Spleen (tissue), 13 donors: ENCODE measurements at places on chromosomes 7 and 10.

- no peak for DNase-seq
- H3K4me1 ChIP-seq: no peaks in the 10 kb centered on the region
- no peaks in the 10 kb centered on the region for H3K27me3 ChIP-seq
- no peak overlapping the region for H3K4me3 ChIP-seq
- no peak overlapping the region for H3K27ac ChIP-seq
Observed at GRCh38 chr7:27727058-27727457, 12.9 kb upstream of the TAX1BP1 start.

- DNase-seq: peak; percentile 20
- H3K4me3 ChIP-seq: no peak overlapping the region
- no peaks in the 10 kb centered on the region for H3K27me3 ChIP-seq
Observed at GRCh38 chr7:115952832-115953231, 77.7 kb downstream of the TFEC start.

GRCh38 chr7:69217516-69218350, 380.5 kb upstream of the AUTS2 start:
- no peak overlapping the region for H3K27ac ChIP-seq
- H3K4me1 ChIP-seq: no peaks in the 10 kb centered on the region
- H3K36me3 ChIP-seq: no peaks in the 10 kb centered on the region

GRCh38 chr7:25831831-25832411, 320.1 kb upstream of the NFE2L3 start:
- H3K36me3 ChIP-seq: no peaks in the 10 kb centered on the region
- no peak overlapping the region for H3K27ac ChIP-seq
- no peak for DNase-seq
- no peak overlapping the region for H3K4me3 ChIP-seq
- H3K4me1 ChIP-seq: peaks cover 3% of the 10 kb centered on the region
- no peaks in the 10 kb centered on the region for H3K27me3 ChIP-seq

DNA sequence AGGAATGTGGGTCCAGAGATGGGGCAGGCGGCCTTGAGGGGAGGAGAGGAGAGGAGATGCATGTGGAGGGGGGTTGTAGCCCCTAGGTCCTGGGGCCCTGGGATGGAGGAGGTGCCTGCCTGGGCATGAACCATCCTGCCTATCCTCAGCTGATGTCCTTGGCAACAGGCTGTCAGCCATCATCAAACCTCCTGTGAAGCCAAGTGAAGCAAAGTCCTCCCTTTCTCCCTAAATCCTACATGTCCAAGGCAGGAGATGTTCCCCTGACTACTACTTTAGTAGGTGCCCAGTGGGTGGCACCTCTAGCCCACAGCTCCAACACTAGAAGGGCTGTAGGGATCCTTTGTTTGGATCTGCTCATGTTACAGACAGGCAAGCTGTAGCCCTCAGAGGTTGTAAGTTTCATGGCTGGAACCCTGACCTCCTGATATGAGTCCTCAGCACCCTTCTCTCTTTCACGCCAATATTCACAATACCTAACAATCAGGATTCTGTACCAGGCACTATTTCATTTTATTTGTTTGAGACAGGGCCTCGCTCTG, 66.6 kb upstream of the SYPL1 start:
- H3K27ac ChIP-seq: no peak overlapping the region
- no peak for DNase-seq
- no peak overlapping the region for H3K4me3 ChIP-seq
- H3K4me1 ChIP-seq: no peaks in the 10 kb centered on the region
- H3K27me3 ChIP-seq: peaks cover 10% of the 10 kb centered on the region
- no peaks in the 10 kb centered on the region for H3K36me3 ChIP-seq

DNA sequence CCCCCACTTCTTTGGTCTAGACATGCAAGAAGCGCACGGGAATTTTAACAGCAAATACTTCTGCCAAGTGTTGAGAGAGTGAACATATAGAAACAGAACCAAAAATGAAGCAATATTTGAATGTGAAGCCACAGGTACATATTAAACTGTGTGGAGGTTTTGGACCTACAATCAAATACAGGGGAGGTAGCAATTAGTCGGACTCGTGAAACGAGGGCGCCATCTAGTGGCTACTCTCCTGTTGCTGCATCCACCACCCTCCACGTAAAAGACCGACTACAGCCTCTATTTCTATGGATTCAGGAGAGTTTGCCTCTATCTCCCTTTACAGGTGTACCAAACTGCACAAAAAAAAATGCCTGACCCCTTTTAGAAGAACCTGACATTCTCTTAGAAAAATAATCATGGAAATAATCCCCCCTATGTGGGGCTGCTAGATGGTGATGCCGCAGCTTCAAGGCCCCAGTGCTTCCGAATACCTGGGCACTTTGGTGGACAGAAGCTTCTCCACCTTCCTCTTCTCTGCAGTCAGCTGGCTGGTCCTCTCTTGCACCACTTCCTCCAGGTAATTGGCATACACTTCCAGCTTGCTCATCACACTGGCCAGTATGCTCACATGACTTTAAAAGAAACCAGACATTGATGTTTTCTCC, 31.7 kb downstream of the TECTB start:
- H3K4me3 ChIP-seq: no peak overlapping the region
- H3K4me1 ChIP-seq: no peaks in the 10 kb centered on the region
- peak; percentile 88 for DNase-seq
- no peaks in the 10 kb centered on the region for H3K36me3 ChIP-seq
- no peaks in the 10 kb centered on the region for H3K27me3 ChIP-seq

- H3K36me3 ChIP-seq: no peaks in the 10 kb centered on the region
- H3K27ac ChIP-seq: peak overlapping the region; percentile 72
- no peak overlapping the region for H3K4me3 ChIP-seq
- H3K4me1 ChIP-seq: peaks cover 16% of the 10 kb centered on the region
Observed at GRCh38 chr10:31034098-31034909, 2.6 kb upstream of the ZNF438 start.

DNA sequence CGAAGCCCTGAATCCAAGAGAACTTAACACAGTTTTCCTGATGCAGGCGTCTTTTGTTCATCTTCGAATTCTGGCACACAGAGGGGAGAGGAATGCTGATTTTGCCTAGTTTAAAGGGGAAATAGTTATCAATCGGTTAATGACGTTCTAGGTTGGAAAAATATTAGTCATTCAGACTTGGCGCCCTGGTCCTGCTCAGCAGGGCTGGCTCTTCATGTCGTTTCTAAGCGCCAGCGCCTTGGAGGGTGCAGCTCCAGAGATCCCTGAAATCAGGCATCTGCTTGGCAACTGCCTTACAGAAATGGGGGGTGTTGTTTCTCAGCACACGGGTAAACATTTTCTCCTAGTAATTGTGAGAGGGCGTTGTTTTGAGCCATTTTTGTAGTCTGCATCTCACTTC, 1.3 kb upstream of the PRTFDC1 start:
- H3K27ac ChIP-seq: no peak overlapping the region
- no peak for DNase-seq
- no peak overlapping the region for H3K4me3 ChIP-seq
- peaks cover 27% of the 10 kb centered on the region for H3K4me1 ChIP-seq

- no peaks in the 10 kb centered on the region for H3K36me3 ChIP-seq
- H3K27me3 ChIP-seq: no peaks in the 10 kb centered on the region
- H3K4me3 ChIP-seq: no peak overlapping the region
- DNase-seq: no peak
Observed at GRCh38 chr7:151806204-151806603, 70.7 kb downstream of the PRKAG2 start.

DNA sequence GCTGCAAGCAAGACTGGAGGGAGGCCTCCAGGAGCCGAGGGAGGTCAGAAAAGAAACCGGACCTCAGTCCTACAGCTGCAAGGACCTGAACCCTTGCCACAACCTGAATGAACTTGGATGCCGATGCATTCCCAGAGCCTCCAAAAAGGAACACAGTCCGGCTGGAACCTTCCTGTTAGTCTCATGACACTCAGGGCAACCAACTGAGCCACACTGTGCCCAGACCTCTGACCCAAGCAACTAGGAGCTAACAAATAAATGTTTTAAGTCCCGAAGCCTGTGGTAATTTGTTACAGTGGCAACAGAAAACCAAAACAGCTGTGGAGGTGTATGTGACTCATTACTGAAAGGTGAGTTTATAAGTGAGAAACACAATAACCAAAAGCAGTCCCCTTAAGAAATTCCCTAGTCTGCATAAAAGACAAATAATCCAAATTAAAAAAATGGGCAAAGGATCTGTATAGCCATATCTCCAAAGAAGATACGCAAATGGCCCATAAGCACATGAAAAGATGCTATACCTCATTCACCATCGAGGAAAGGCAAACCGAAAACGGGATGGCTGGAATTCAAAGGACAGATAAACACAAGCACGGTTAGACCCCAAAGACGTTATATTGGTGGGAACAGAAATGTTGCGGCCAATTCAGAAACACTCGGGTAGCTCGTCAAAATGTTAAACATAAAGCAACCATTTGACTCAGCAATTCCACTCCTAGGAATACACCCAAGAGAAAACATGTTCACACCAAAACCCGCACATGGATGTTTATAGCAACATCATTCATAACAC, 24.8 kb downstream of the GNA12 start:
- peaks cover 44% of the 10 kb centered on the region for H3K4me1 ChIP-seq
- no peak for DNase-seq
- H3K27me3 ChIP-seq: no peaks in the 10 kb centered on the region
- no peak overlapping the region for H3K4me3 ChIP-seq

DNA sequence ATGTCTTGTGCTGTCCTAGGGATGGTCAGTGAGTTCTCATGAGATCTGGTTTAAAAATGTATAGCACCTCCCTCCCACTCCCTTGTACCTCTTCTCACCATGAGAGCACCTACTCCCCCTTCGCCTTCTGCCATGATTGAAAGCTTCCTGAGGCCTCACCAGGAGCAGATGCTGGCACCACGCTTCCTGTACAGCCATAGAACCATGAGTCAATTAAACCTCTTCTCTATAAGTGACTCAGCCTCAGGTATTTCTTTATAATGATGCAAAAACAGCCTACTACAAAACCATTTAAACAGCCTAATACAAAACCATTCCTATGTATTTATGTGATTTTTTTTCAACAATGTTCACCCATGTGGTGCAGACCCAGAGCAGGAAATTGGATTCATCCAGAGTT, 32.0 kb downstream of the KDM7A start:
- no peak overlapping the region for H3K27ac ChIP-seq
- no peak for DNase-seq
- no peak overlapping the region for H3K4me3 ChIP-seq
- H3K4me1 ChIP-seq: no peaks in the 10 kb centered on the region

- no peak within 1 kb of the TSS for H3K27ac ChIP-seq
- no peaks in the 10 kb centered on the region for H3K36me3 ChIP-seq
- H3K4me1 ChIP-seq: peaks cover 14% of the 10 kb centered on the region
- peak within 1 kb of the TSS; percentile 49 for H3K4me3 ChIP-seq
Observed at GRCh38 chr7:30682212-30683083, at the start of gene CRHR2. TSS of gene CRHR2 (minus strand) at chr7:30682456. CDS start at chr7:30682280, 176 bp downstream.

- no peaks in the 10 kb centered on the region for H3K36me3 ChIP-seq
- H3K27ac ChIP-seq: no peak overlapping the region
- H3K27me3 ChIP-seq: no peaks in the 10 kb centered on the region
- no peaks in the 10 kb centered on the region for H3K4me1 ChIP-seq
Observed at GRCh38 chr7:36650766-36651312, 73.5 kb downstream of the AOAH start.

DNA sequence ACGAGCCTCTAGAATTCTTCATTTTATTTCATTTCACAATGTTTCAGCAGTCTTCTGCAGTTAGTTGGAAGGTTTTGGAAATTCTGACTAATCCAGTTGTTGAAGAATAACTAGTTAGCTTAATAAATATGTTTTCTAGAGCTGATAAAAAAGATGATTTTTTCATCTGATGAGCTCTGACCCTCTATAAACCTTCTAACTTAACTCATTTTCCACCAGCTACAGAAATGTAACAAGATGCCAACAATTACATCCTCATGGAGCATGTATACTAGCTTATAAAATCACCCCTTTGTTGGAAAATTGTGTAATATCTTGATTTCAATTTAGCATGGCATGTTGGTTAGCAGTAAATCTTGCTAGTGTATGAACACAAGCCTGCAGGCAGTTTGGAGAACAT, 33.1 kb downstream of the KAT6B start:
- H3K36me3 ChIP-seq: no peaks in the 10 kb centered on the region
- H3K4me1 ChIP-seq: peaks cover 24% of the 10 kb centered on the region
- no peak overlapping the region for H3K4me3 ChIP-seq
- H3K27ac ChIP-seq: no peak overlapping the region

- no peaks in the 10 kb centered on the region for H3K4me1 ChIP-seq
- no peaks in the 10 kb centered on the region for H3K27me3 ChIP-seq
- H3K27ac ChIP-seq: no peak overlapping the region
- H3K4me3 ChIP-seq: no peak overlapping the region
Observed at GRCh38 chr7:83452256-83452655, 196.7 kb downstream of the SEMA3E start.
